Kidney epithelial cell (primary cell): ENCODE measurements at places on chromosomes 1 and 21.

DNA sequence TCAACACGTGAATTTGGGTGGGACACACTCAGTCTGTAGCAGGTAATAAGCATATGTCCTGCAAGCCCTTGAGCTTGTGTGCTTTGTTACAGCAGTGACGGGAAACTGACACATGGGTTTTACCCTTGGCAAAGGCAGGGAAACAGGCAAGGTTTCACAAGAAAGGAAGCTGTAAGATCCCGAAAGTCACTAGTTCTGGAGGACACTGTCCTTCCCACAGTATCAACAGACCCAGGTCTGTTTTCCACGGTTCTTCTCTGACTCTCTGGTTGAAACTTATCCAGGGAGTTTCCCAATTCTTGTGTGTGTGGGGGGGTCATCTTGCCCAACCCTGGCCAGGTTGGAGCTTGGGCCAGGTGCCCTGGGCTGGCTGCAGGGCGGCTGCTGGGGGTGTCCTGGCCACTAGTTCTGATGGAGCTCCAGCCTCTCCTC, 29.3 kb upstream of the ZBTB21 start:
- no peak for DNase-seq

DNA sequence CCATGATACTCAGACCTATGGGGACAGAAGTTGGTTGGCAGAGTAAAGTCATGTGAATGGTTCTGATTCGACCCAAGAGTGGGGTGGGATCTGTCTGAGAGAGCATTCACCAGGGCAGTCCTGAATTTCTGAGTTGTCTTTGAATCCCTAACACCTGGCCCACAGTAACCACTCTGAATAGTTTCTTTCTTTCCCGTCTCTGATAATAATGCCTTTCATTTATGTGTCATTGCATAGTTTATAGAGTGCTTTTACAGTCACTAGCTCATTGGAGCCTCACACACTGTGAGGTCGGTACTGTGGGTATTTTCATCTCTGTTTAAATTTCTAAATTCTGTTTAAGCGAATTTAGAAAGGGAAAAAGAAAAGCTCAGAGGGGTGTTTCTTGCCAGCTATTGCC, 147.1 kb downstream of the C1orf21 start:
- no peak for DNase-seq

- no peak for DNase-seq
Observed at GRCh38 chr1:180177931-180178330, 23.3 kb downstream of the QSOX1 start.

- no peak for DNase-seq
Observed at GRCh38 chr1:76640092-76640491, 227.2 kb upstream of the ST6GALNAC5 start.
